ENCODE measurements at places on chromosomes 7 and 10. TPM values are rescaled to one million over a fixed set of nuclear protein-coding genes. Genes with fewer than 3 reads are reported as not detected.

GRCh38 chr7:55120501-55121198 is 101.8 kb downstream of the EGFR start:
- H3K4me3 ChIP-seq: no peak overlapping the region
- H3K27ac ChIP-seq: peak overlapping the region; percentile 91
- H3K27me3 ChIP-seq: no peaks in the 10 kb centered on the region
- DNase-seq: peak; percentile 65
- H3K4me1 ChIP-seq: peaks cover 21% of the 10 kb centered on the region
- no peaks in the 10 kb centered on the region for H3K36me3 ChIP-seq

DDC gene
- 56.1 TPM for total RNA-seq

DNA sequence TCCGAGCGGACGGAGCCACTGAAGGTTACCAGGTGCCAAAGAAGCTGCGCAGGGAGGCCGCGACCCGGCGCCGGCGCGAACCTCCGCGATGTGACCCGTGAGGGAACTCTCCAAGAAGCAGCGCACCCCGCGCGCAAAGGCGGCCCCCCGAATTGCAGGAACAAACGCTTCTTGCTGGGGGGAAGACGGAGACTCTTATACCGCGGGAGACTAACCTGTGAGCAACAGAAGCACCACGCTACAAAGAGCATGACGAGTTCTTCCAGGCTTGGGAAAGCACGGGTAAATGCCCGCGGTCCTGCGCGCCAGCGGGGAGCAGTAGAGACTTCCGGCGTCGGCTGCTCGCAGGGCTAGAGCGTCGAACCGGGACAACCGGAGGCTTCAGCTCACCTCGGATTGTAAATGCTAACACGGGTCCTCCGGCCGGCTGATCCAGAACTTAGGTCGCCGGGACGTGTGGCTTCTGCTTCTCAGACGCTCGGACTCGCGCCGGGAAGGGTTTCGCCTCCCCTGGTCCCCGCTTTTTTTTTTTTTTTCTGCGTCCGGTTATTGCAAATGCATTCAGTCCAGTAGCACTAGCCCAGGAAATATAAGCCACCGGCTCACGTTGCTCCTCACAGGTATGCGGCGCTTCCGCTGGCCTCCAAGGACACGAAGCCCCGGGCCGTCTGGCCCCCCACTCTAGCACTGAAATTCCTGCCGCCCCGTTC is at the start of gene COA1:
COA1 (minus strand) TSS at position 310 of the 710 bp plus-strand sequence. CDS start 80,909 bp downstream, outside the sequence.
- peak; percentile 93 for DNase-seq
- H3K27me3 ChIP-seq: no peaks in the 10 kb centered on the region
- peaks cover 18% of the 10 kb centered on the region for H3K4me1 ChIP-seq

- peak; percentile 54 for DNase-seq
- H3K27ac ChIP-seq: no peak overlapping the region
- no peak overlapping the region for H3K4me3 ChIP-seq
- peaks cover 17% of the 10 kb centered on the region for H3K27me3 ChIP-seq
Measured at GRCh38 chr10:43261578-43262396, 5.1 kb downstream of the RASGEF1A start.

TDRD1 gene
- not detected for total RNA-seq
